ENCODE measurements at places on chromosomes 16 and 17.

DNA sequence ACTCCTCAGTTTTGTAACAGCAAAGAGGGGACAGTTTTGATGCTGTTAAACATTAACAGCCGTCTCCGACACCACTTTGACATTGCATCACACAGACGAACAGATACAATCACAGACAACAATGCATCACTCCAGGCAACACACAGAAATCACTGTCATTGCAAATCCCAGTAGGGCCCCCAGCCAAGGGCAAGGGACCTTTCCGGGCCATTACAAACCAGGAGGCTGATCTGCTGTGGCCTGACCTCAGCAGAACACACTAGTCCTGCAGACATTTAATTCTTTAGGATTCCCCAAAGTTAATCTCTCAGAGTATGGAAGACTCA is 136.2 kb upstream of the RCVRN start:
- no peak for DNase-seq

GRCh38 chr17:46147296-46147695 is 45.9 kb downstream of the KANSL1 start:
- DNase-seq, result no peak

GRCh38 chr17:17127156-17127555 is 79.0 kb downstream of the PLD6 start:
- DNase-seq, result no peak

DNA sequence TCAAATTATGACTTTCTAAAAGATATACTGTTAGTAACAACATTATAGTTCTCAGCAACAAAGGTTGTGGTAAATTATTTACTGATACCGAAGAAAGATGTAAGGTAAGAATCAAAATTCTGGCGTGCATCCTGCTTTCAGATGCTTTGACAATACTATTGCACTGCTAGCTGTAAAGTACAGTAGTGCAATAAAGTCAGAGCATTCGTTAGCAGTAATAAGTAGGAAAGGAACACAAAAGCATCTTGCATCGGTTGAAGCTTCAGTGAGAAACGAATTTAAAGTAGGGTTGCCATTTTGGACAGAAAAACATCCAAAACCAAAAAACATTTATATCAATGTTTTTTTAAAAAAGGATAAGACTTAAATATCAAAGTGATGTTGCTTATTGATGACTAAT is 4.0 kb downstream of the SKA2 start:
- DNase-seq, result no peak

DNA sequence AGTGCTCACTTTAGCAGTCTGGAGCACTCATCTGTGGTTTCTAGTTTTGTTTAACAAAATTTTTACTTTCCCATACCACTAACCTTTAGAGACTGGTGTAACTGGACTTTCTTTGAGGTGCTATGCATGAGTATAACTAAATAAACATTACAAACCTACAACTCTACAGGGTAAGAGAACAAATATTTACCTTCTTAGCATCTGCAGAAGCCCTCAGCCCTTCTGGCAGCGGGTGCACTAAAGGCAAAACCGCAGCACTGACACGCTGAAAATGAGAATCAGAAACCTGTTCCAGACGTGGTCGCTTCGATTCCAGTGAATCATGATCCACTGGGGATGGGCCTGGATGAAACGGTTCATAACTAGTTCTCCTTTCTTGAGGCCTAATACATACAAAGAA is 43.7 kb downstream of the NCOR1 start:
- DNase-seq, result no peak

DNA sequence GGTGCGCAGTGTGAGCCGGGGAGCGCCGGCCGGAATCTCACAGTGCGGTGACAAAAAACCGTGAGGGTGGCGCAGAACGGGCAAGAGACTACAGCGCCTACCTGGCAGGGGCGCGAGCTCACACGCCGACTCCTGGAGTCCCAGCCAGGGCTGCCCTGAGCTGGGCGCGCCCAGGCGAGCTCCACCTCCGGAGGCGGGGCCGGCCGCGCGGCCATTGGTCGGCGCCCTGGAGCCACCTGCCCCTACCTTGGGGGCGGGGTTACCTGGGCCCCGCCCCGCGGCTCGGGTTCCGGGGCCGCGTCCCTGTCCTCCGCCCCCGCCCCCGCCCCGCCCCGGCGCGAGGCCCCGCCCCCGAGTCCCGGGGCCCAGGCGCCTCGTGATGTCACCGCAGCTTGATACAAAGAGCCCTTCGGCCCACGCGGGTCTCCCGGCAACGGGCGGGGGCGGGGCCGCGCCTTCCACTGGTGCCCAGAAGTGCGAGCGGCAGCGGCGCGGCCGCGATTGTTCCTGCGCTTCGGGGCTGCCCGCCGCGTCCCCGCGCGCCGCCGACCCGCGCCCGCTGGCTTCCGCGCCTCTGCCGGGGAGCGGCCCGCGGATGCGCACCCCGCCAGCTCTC is 96.3 kb downstream of the RAB11FIP4 start:
- DNase-seq, result peak; percentile 97

DNA sequence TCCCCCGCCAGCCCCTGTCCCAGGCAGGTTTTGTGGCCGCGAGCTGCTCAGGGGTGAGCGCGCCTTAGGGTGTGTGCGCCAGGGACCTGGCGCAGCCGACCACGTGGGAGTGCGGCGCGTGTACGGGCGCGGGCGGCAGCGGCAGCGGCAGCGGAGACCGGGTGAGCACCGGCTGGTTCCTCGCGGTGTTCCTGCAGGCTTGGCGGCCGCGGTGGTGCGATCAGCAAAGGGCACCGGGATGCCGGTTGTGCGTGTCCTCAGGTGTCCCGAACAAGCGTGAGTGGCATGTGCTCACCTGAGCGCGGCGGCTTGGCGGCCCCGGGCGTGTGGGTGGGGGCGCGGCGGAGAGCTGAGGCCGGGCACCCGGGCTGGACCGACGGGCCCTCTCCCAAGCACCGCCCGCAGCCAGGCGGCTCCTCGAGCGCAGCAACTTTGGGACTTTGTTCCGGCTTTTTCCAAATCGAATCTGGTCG is 381 bp upstream of the HSD11B2 start:
- DNase-seq, result peak; percentile 12

DNA sequence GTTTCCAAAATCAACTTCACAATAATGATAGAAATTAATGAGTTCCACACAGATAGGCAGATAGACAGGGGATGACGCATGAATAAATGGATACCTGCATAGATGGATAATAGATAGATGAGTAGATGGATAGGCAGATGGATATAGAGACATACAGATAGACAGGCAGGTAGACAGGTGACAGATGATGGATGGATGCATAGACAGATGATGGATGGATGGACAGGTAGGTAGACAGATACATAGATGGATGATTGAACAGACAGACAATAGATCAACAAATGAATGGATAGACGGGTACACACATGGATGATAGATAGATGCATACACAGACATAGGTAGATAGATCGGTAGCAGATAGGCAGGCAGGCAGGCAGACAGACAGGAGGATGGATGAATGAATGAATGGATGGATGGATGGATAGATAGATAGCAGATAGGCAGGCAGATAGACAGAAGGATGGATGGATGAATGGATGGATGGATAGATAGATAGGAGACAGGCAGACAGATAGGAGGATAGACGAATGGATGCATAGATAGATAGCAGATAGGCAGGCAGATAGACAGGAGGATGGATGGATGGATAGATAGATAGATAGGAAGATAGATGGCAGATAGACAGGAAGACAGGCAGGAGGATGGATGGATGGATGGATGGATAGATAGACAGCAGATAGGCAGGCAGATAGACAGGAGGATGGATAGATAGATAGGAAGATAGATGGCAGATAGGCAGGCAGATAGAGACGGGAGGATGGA is 142.5 kb downstream of the RBFOX3 start:
- no peak for DNase-seq

DNA sequence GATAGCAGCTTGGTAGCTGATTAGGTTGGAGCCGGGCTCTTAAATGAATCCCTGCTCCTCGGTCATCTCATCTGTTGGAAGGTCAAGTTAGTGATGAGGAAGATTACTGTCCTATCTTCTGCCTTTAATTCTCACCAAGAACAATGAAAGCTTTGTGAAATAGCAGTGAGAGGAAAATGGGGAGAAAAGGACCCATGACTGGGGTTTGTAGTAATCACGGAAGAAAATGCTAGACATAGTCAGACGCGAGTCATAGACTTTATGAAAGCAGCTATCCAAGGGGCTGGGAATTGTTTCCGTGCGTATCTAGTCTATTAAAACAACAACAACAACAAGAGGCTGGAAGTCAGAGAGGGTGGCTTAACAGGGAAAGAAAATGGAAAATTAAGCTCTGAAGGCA is 18.3 kb downstream of the PIK3R5 start:
- no peak for DNase-seq

DNA sequence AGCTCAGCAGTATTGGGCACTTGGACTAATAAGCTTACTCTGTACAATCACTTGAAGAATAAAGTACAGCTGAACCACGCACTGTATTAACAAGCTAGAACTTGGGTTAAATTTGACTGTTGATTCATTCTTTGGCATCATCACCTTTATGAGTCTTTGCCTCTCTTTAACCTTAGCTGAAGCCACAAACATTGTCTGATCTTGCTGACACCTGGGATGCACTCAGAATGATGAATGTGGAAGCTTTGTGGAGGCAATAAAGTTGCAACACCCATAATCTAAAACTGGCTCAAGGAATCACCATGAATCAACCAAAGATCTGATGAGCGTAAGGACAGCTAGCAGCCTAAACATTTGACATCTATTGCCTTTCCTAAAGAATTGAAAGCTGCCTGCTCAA is 590.6 kb upstream of the SOX9 start:
- DNase-seq, result no peak

GRCh38 chr16:19284207-19284606 is 1.3 kb upstream of the CLEC19A start:
- DNase-seq, result no peak

- DNase-seq, result no peak
These were observed 521.3 kb downstream of the GRIN2A start for GRCh38 chr16:9660898-9661297.

DNA sequence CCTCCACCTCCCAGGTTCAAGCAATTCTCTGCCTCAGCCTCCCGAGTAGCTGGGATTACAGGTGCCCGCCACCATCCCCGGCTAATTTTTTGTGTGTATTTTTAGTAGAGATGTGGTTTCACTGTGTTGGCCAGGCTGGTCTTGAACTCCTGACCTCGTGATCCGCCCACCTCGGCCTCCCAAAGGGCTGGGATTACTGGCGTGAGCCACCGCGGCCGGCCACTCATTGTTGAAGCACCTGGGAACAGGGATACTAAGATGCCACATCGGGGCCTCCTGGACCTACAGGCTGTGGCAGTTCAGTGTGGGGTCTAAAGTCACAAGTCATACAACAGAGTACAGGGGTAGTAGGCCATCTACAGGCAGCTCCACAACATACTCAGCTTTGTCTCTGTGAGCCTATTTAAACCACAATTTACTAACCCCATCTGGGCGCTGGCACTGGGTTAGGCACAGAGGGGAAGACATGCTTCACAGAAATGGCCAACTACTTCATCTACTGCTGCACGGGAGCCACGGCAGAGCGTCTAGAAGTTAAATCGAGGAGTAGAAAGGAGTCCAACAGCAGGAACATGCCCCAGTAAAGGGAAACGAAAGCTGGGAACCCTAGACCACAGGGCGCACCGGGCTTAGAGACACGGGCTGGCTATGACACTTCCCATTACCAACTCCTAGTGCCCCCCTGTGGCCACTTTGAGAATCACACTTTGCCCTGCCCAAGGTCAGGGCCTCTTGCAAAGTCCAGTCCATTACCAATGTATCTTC is 4.3 kb downstream of the VAMP2 start:
- DNase-seq, result peak; percentile 85

DNA sequence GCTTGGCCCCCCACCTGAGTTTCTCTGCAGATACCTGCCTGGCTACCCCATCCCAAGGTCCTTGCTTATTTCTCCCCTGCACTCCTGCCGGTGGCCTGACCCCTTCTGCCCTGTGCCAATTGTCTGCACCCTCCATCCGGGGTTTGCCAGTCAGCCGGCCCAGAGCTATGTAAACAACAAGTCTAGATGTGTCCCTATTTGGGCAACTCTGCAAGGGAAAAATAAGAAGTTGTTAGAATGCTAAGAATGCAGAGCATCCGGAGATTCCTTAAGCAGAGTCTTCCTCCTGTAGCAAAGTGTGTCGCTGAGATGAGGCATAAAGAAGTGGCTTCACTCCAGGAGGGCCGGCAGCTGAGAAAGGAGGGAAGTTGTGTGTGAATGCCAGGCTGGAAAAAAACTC is 46.6 kb downstream of the RGS9 start:
- no peak for DNase-seq

GRCh38 chr17:40293363-40293762 is 5.7 kb downstream of the CDC6 start:
- DNase-seq, result no peak

All from activated T-cell treated with anti-CD3 and anti-CD28 coated beads for 4 hours (primary cell).